T-cell (primary cell): ENCODE measurements at places on chromosomes 3 and 15. TPM values are rescaled to one million over a fixed set of nuclear protein-coding genes. Genes with fewer than 3 reads are reported as not detected.

AHSG gene
- 1.8 TPM for total RNA-seq

GRCh38 chr15:90558171-90558573 is 28.4 kb downstream of the CRTC3 start:
- DNase-seq: no peak

DNA sequence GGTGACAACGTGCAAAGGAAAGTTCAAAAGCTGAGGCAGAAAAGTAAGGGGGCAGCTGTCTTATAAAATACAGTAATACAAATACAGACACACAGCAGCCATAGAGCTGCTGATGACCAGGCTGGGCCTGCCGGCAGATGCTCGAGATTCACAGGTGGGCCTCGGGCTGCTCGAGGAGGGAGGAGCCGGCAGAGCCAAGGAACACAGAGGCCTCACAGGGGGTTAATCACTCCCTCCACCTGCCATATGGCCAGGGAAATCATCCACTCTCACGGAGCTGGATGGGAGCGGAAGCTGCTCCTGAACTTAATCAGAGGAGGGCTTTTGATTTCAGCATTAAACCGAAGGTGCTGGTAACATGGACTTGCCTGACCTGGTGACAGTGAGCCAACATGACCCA is 29.6 kb upstream of the MGLL start:
- no peak for DNase-seq

SNTN gene
- not detected for total RNA-seq

DNA sequence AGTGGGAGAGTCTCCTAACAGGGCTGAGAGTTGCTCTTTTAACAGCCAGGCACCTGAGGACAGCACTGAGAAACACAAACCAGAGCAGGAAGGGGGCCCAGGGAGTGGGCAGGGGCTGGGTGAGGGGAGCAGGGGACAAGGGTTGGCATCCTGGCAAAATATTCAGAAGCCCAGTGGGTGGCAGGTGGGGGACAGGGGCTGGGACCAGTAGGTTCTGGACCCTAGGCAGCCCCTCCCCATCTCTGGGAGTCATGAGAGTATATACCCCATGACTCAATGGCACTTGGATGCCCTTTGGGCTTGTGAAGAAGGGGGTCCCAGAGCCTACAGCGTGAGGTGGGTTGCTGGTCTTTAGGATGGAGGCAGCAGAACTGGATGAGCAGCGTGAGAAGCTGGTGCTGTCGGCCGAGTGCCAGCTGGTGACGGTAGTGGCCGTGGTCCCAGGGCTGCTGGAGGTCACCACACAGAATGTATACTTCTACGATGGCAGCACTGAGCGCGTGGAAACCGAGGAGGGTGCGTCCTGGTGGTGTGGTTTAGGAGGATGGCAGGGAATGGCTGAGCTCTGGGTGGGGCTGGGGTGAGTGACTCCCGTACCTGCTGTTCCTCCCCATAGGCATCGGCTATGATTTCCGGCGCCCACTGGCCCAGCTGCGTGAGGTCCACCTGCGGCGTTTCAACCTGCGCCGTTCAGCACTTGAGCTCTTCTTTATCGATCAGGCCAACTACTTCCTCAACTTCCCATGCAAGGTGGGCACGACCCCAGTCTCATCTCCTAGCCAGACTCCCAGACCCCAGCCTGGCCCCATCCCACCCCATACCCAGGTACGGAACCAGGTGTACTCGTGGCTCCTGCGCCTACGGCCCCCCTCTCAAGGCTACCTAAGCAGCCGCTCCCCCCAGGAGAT is 24.2 kb downstream of the NBEAL2 start:
- no peak for DNase-seq

GRCh38 chr3:195257454-195258448 is 13.2 kb downstream of the XXYLT1 start:
- DNase-seq: no peak

GRCh38 chr3:98172621-98173020 is 6.1 kb downstream of the OR5H15 start:
- DNase-seq: no peak
